ENCODE measurements at places on chromosomes 13 and 19. TPM values are rescaled to one million over a fixed set of nuclear protein-coding genes. Genes with fewer than 3 reads are reported as not detected.

Gene LGALS4
- 0.86 TPM for total RNA-seq

DNA sequence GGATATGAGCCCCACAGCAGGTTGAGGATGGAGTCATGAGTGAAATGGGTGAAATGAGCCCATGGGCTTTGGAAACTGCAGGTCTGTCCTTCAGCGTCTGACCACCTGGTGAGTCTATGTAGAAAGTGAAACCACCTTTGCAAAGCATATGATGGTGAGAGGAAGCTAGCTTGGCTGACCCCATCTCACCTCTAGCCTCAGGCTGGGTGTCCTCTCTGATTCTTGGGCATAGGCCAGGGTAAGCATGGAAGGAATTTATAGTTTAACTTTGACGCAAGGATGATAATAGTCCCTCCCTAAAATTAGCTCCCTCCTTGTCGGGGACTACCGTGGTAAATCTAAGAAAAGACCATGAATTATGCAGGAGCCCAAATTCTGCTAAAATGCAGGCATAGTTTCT lies 16.8 kb upstream of the PSG9 start:
- H3K4me3 ChIP-seq, result no peak overlapping the region
- no peaks in the 10 kb centered on the region for H3K27me3 ChIP-seq
- H3K27ac ChIP-seq, result no peak overlapping the region
- no peaks in the 10 kb centered on the region for H3K4me1 ChIP-seq

DNA sequence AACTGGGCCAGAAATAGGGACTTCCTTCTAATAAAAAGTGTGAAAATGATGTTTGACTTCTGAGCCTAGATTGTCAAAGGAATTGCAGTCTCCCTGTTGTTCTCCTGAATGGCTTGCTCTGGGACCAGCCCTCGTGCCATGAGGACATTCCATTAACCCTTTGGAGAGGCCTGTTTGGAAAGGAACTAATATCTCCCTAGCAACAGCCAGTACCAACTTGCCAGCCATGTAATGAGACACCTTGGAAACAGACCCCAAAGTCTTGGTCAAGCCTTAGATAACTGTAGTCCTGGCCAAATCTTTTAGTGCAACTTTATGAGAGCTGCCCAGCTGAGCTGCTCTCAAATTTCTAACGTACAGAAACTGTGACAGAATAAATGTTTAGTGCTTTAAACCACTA lies 8.2 kb upstream of the SIAH3 start:
- H3K4me3 ChIP-seq, result no peak overlapping the region
- no peaks in the 10 kb centered on the region for H3K36me3 ChIP-seq
- no peak overlapping the region for H3K27ac ChIP-seq
- 0 out of 2 replicates have a peak, but pooled peaks cover 3% of the 10 kb centered on the region for H3K27me3 ChIP-seq
- no peaks in the 10 kb centered on the region for H3K4me1 ChIP-seq

DNA sequence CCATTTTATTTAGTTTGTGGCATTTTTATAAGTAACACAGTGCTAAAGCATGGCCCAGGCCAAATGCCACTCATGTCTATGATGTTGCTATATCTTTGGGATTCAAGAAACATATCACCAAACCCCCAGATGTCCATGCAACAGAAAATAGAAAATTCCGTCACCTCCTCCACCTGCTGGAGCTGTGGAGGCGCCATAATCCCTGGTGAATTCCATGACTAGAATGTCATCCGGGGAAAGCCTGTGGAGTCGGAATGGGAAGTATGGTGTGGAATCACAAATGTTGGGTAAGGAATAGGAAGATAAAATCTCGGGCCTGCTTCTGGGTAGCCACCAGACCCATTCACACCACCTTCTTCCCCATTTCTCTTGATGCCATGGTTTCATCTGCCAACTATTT lies 51.7 kb upstream of the RAP2A start:
- no peaks in the 10 kb centered on the region for H3K27me3 ChIP-seq
- H3K4me1 ChIP-seq, result no peaks in the 10 kb centered on the region
- peaks cover 10% of the 10 kb centered on the region for H3K36me3 ChIP-seq

Gene MBD3L2
- total RNA-seq, result not detected

DNA sequence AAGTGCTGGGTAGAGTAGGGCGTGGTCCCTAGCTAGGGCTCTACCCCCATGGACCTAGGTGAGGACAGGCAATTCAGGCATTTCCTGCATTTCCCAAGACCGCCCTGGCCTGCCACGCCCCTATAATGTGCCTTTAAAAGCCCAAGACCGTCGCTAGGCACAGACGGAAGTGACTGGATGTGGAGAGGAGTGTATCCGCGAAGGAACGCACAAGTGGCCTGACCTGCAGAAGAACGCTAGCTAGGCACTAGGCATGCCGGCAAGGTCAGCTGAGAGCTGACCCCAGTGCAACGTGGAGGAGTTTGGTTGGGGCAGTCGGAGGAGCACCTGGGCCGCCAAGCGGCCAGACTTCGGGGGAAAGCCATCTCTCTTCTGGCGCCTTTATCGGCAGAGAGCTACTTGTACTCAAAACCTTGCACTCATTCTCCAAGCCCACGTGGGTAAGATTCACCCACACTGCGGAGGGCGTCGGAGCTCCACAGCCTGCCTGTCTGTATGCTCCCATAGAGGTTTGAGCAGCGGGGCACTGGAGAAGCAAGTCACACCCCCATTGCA lies 370.0 kb downstream of the FGF9 start:
- H3K27ac ChIP-seq, result no peak overlapping the region
- H3K4me3 ChIP-seq, result no peak overlapping the region
- no peaks in the 10 kb centered on the region for H3K27me3 ChIP-seq
- no peaks in the 10 kb centered on the region for H3K36me3 ChIP-seq
- H3K4me1 ChIP-seq, result no peaks in the 10 kb centered on the region

Gene FAM83E
- 6.8 TPM for total RNA-seq

Gene SIAH3
- not detected for total RNA-seq

GRCh38 chr19:13633109-13633508 lies 126.8 kb upstream of the CACNA1A start:
- H3K27ac ChIP-seq, result no peak overlapping the region
- H3K4me3 ChIP-seq, result no peak overlapping the region
- H3K27me3 ChIP-seq, result no peaks in the 10 kb centered on the region
- H3K4me1 ChIP-seq, result peaks cover 6% of the 10 kb centered on the region
- DNase-seq, result no peak

GRCh38 chr19:6032381-6032780 lies 54.4 kb upstream of the RANBP3 start:
- no peaks in the 10 kb centered on the region for H3K27me3 ChIP-seq
- H3K4me1 ChIP-seq, result no peaks in the 10 kb centered on the region
- H3K36me3 ChIP-seq, result no peaks in the 10 kb centered on the region

Gene PLK5
- not detected for total RNA-seq

DNA sequence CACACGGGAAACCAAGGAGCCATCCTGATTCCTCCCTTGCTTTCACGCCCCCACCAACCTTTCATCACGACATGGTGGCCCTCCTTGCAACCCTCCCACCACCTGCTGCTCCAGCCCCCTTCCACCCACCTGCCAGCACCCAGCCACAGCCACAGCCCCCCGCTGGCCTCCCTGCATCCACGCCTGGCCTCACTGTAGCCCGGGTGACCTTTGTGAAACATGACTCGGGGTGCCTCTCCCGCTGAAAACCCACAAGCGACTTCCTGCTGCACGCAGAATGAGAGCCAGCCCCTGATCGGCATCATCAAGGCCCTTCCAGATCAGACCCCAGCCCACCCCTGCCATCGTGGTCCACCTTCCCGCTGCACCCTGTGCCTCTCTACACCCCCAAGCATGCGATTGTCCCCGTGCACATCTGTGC lies 14.9 kb downstream of the POP4 start:
- no peak for DNase-seq
- H3K36me3 ChIP-seq, result no peaks in the 10 kb centered on the region
- H3K4me3 ChIP-seq, result no peak overlapping the region
- H3K27me3 ChIP-seq, result no peaks in the 10 kb centered on the region
- no peaks in the 10 kb centered on the region for H3K4me1 ChIP-seq
- no peak overlapping the region for H3K27ac ChIP-seq

DNA sequence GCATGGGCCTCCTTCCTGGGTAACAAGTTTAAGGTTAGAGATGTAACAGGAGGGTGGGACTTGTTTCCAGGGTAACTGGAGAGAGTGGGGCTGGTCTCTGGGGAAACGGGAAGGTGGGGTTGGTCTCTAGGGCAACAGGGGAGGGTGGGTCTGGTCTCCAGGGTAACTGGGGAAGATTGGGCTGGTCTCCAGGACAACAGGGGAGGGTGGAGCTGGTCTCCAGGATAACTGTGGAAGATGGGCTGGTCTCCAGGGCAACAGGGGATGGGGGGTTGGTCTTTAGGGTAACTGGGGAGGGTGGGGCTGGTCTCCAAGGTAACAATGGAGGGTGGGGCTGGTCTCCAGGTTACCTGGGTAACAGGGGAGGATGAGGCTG lies 36.5 kb downstream of the SPTBN4 start:
- H3K27ac ChIP-seq, result no peak overlapping the region
- no peak overlapping the region for H3K4me3 ChIP-seq
- DNase-seq, result no peak
- no peaks in the 10 kb centered on the region for H3K27me3 ChIP-seq
- 0 out of 2 replicates have a peak, but pooled peaks cover 7% of the 10 kb centered on the region for H3K4me1 ChIP-seq

Gene TYK2
- 110 TPM for total RNA-seq

DNA sequence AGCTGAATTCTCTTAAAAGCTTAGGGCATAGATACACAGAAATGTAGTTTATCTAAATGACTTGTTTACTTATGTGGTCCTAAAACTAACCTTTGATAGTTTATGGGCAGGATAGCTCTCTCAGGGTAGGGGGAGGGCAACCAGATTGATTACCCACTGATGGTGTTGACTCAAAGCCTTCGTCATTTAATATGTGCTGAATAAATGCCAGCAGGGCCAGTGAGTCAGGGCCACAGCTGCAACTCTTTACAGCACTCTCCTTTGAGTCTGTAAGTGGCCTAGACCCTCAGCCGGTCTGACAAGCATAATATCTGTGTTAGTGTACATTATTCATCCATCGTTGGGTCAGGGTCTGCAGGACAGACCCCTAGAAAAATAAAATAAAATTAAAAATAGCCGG lies 128.5 kb downstream of the ZNF675 start:
- H3K27me3 ChIP-seq, result no peaks in the 10 kb centered on the region
- H3K36me3 ChIP-seq, result no peaks in the 10 kb centered on the region
- H3K27ac ChIP-seq, result no peak overlapping the region
- no peaks in the 10 kb centered on the region for H3K4me1 ChIP-seq

GRCh38 chr13:85597790-85598500 lies 201.3 kb downstream of the SLITRK6 start:
- no peaks in the 10 kb centered on the region for H3K36me3 ChIP-seq
- H3K4me3 ChIP-seq, result no peak overlapping the region
- no peaks in the 10 kb centered on the region for H3K4me1 ChIP-seq
- no peak overlapping the region for H3K27ac ChIP-seq

GRCh38 chr19:45347570-45348366 lies 7.2 kb downstream of the KLC3 start:
- peaks cover 11% of the 10 kb centered on the region for H3K4me1 ChIP-seq
- no peak for DNase-seq
- H3K27me3 ChIP-seq, result no peaks in the 10 kb centered on the region
- H3K36me3 ChIP-seq, result peaks cover 12% of the 10 kb centered on the region

DNA sequence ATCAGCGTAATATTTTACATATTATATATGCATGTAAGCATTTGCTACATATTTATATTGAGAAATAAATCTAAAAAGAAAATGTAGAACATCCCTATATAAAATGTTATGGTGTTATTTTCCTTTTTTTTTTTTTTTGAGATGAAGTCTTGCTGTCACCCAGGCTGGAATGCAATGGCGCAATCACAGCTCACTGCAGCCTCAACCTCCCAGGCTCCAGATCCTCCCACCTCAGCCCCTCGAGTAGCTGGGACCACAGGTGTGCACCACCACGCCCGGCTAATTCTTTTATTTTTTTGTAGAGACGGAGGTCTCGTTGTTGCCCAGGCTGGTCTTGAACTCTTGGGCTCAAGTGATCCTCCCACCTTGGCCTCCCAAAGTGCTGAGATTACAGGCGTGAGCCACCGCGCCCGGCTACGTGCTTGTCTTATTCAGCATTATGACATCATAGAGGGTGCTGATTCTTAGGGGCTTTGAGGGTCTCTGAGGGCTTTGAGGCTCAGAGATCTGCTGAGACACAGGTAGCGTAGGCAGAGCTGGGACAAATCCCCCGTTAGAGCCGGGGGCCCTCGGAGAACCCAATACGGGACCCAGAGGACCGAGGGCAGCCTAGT lies 101.9 kb downstream of the GADD45B start:
- no peak for DNase-seq
- peak overlapping the region; percentile 48 for H3K4me3 ChIP-seq
- H3K27ac ChIP-seq, result peak overlapping the region; percentile 59

DNA sequence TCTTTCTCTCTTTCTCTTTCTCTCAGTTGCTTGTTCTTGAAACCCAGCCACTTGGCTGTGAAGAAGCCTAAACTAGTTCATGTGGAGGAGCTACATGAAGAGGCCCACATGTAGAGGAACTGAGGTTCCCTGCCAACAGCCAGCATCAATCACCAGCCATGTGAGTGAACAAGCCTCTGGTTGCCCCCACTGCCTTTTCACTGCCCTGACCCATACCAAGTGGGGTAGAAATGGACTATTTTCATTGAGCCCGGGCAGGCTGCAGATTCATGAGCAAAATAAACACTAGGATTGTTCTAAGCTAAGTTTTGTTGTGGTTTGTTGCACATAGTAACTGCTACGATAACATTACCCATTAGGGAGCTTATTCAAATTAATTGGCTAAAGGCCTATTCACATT lies 78.7 kb upstream of the FAM216B start:
- no peaks in the 10 kb centered on the region for H3K36me3 ChIP-seq
- 0 out of 2 replicates have a peak, but pooled peaks cover 14% of the 10 kb centered on the region for H3K27me3 ChIP-seq
- H3K4me3 ChIP-seq, result no peak overlapping the region

Gene CACNG6
- 0.15 TPM for total RNA-seq

Gene SOX1
- total RNA-seq, result not detected

DNA sequence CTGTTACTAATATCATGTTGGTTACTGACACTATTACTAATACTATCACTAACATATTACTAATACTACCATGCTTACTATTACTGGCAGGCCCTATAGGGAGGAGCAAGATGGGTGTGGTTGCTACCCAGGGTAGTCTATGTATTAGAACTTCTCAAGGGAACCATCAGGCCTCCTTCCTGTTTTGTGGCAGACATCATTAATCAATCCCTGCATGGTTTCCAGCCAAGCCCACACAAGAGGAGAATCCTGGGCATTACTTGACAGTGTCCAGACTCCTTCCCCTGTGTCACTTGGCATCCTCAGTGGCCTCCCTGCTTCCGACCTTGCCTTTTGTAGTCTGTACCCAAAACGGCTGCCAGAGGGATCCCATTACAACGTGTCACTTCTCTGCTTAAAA lies 8.9 kb downstream of the HAS1 start:
- no peak for DNase-seq
- no peak overlapping the region for H3K27ac ChIP-seq
- H3K4me1 ChIP-seq, result no peaks in the 10 kb centered on the region
- no peaks in the 10 kb centered on the region for H3K27me3 ChIP-seq

- no peak for DNase-seq
- H3K4me1 ChIP-seq, result peaks cover 31% of the 10 kb centered on the region
- peak overlapping the region; percentile 69 for H3K4me3 ChIP-seq
- peak overlapping the region; percentile 81 for H3K27ac ChIP-seq
Measured at GRCh38 chr19:14418856-14419105, 360 bp downstream of the DDX39A start.
